Activated CD8-positive, alpha-beta memory T cell treated with anti-CD3 and anti-CD28 coated beads, Interleukin-2, amount 50 U/mL, for 4 hours (primary cell): ENCODE measurements at places on chromosomes 1 and 21.
A peak's percentile ranks its signal among the peaks of the same experiment; 100 is the strongest.

- DNase-seq, result no peak
These were observed 105.2 kb downstream of the SUSD4 start for GRCh38 chr1:223258751-223259198.

DNA sequence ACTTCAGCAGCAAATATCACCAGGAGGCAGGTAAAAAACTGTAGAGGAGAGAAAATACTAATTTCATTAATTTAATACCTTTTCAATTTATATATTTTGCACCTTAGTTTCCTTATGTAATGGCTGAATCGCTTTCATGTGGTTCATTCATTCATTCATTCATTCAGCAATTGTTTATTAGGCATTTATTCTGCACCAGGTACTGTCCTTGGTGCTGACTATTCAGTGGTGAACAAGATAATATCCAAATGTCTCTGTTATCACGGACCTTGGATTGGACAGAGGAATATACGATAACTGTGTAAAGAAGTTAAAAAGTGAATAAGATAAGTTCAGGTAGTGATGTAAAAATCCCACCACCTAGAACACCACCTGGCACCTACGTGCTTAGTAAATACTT lies 28.8 kb downstream of the TSPAN2 start:
- no peak for DNase-seq

DNA sequence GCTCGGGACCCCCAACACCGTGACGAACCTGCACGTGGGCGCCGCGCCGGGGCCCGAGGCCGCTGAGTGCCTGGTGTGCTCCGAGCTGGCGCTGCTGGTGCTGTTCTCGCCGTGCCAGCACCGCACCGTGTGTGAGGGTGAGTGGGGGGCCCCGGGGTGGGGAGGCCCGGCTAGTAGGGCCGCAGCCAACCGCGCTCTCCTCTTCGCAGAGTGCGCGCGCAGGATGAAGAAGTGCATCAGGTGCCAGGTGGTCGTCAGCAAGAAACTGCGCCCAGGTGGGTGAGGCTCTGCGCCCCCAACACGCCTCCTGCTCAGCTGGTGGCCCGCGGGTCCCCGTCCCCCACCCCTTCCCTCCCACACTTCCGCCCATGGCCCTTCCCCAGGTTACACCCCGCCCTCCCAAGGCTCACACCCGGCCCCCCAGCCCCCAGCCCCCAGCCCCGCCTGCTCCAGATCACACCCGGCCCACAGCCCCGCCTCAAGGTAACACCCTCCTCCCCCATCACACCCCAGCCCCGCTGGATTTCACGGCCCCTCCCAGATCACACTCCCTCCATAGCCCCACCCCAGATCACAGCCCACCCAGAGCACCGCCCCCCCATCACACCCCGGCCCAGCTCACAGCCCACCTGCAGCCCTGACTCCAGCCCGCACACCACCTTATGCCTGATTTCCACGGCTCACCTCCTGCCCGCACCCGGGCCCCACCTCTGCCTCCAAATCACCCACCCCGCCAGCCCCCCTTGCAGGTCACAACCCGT lies 2.4 kb upstream of the MMP23B start:
- DNase-seq, result peak; percentile 78

- DNase-seq, result no peak
These were observed 134.4 kb upstream of the PRDX6 start for GRCh38 chr1:173342736-173343135.

DNA sequence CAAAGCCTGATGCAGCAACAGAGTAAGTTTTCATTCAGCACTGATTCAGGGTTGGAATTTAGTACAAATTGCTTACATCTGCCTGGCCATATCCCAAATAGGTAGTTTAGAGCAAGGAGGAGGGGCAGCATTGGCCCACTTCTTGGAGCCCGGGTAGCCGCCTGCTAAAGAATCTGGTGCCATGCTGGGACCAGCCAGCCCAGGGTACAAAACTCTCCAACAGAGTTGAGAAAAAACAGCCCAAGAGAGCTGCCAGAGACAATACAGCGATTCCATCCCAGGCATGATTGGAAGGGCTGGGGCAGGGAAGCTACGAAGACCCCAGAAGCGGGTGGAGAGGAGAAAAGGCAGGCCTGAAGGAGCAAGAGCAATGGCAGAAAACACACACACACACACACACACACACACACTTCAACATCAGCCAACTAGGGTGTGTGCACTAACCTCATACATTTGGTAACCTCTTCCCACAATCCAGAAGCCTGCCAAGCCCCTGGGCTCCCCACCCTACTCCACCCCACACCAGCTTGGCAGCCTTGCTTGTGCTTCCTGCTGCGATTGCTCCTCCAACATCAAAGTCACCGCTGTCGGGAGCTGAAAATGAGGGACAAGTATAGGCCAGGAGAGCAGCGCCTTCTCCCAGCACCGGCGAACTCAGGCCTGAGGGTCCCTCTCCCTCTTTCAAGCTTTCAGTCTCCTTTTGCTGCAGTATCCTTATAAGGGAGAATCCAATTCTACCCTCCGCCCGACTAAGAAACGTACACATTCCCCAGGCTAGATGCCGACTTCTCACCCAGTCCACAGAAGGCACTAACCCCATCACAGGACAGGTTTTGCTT lies 1.2 kb downstream of the PIK3C2B start:
- no peak for DNase-seq

- no peak for DNase-seq
These were observed 1.9 kb downstream of the SGIP1 start for GRCh38 chr1:66535853-66536252.

GRCh38 chr1:3759796-3760195 lies 7.5 kb downstream of the CCDC27 start:
- DNase-seq, result no peak

GRCh38 chr1:167532375-167532774 lies 14.0 kb upstream of the CD247 start:
- DNase-seq, result no peak

- no peak for DNase-seq
These were observed 190.0 kb upstream of the SAMSN1 start for GRCh38 chr21:14736162-14736561.

GRCh38 chr1:181347495-181348390 lies 135.6 kb upstream of the CACNA1E start:
- DNase-seq, result no peak

- no peak for DNase-seq
These were observed 825 bp downstream of the TMEM39B start for GRCh38 chr1:32073299-32074229.

DNA sequence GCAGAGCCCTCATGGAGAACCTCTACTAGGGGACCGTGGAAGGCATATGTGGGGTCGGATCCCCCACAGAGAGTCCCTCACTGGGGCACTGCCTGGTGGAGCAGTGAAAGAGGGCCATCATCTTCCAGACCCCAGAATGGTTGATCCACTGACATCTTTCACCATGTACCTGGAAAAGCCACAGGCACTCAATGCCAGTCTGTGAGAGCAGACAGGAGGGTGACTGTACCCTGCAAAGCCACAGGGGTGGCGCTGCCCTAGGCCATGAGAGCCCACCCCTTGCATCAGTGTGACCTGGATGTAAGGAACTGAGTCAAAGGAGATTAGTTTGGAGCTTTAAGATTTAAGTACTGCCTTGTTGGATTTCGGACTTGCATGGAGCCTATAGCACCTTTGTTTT lies 1276.7 kb upstream of the PRMT6 start:
- DNase-seq, result no peak

DNA sequence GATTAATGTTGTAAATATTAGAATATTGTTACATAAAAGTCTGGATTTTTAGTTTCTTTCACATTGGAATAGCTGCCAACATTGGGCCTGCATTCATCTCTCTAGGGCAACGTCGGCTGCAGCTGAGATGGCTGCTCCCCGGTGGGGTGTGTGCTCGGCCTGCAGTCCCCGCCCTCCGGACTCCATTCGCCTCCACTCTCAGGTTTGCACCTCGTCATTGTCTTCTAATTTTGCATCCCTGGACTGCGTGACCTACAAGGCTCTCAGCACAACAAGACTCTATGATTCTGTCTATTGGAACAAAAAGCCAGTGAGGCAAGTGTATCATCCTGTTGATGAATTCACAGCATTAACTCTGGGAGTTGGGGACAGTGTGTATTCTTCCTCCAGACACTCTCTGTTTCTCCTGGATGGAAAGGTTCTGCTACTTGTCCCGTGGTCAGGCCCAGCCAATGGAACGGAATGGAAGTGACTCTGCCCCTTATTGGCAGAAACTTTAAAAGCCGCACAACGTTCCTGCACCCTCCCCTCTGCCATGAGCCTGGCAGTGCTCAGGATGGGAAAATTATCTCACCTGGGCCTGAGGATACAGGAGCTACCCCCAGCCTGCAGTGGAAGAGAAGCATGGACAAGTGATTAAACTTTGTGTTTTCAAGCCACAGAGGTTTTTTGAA lies 105.0 kb upstream of the SAMD11 start:
- DNase-seq, result no peak

GRCh38 chr1:217911908-217912307 lies 280.8 kb downstream of the SPATA17 start:
- no peak for DNase-seq

GRCh38 chr1:18079941-18080735 lies 27.5 kb upstream of the IGSF21 start:
- DNase-seq, result no peak

- peak; percentile 46 for DNase-seq
These were observed 8.7 kb upstream of the TNFRSF14 start for GRCh38 chr1:2547210-2548067.

DNA sequence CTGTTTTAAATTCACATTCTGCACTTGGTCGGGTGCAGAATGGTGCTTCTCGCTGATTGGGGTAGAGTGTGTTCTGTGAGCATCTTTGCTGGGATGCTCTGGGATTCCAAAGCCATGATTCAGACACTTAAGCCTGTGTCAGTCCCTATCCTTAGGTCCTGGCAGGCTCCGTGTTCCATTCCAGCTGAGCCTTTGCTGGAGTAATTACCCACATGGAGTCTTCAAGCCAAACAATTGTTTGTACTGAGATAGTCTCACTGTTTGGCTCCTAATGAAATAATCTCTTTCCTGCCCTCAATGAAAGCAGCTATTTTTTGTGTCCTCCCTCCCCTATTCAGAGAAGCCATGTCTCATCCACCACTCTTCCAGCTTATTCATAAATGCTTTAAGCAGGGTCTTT lies 18.7 kb downstream of the SMAP2 start:
- no peak for DNase-seq

DNA sequence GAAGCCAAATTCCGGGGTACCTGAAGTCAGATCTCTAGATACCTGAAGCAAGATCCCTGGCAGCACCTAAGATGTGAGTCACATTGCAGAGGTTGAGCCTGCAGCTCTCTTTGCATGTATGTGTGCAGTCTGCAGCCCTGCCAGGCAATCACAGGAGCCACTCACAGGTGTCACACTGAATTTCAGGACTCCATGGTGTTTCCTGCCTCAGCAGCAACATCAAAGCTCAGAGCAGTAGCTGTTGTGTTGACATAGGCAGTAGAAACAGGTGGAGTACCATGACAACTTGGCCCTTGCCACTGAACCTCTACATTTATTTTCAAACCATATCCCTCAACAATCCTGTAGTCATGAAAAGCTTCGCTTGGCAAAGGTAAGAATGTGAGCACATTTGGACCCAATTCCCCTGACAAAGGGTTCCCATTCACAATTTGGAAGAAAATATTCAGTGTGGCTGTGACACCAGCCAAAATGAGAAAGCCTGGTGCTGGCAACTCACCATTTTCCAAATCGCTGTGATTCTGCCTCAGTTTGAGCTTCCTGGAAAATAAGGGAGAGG lies 419.8 kb upstream of the NFIA start:
- DNase-seq, result no peak

DNA sequence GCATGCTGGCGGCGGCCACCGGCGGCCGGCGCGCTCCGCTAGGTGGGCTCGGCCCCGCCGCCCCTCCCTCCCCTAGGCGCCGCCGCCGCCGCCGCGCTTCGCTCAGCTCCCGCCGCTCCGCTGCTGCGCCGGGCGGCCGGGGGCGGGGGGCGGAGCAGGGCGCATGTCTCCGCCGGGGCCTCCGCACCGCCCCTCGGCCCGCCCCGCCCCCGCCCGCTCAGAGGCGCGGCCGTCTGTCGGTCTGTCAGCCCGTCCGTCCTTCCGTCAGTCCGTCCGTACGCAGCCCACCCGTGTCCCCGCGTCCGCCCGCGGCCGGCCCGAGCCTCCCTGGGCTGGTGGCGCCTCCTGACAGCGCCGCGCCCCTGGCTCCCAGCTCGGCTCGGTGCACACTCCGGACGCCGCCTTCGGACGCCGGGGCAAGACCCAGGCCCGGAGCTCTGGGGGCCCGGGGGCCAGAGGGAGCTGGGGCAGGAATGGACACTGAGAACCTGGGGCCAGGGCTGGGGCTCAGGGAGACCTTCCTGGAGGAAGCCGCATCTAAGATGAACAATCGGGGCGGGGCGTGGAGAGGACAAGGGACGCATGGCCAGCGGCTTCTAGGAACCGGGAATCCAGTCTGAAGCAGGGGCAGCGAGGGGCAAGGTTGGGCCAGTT lies at the start of gene GPR153:
Gene GPR153, minus strand, starts transcription at position 138 of the 654 bp plus-strand sequence. CDS start 6,193 bp downstream, outside the sequence.
- peak; percentile 68 for DNase-seq

DNA sequence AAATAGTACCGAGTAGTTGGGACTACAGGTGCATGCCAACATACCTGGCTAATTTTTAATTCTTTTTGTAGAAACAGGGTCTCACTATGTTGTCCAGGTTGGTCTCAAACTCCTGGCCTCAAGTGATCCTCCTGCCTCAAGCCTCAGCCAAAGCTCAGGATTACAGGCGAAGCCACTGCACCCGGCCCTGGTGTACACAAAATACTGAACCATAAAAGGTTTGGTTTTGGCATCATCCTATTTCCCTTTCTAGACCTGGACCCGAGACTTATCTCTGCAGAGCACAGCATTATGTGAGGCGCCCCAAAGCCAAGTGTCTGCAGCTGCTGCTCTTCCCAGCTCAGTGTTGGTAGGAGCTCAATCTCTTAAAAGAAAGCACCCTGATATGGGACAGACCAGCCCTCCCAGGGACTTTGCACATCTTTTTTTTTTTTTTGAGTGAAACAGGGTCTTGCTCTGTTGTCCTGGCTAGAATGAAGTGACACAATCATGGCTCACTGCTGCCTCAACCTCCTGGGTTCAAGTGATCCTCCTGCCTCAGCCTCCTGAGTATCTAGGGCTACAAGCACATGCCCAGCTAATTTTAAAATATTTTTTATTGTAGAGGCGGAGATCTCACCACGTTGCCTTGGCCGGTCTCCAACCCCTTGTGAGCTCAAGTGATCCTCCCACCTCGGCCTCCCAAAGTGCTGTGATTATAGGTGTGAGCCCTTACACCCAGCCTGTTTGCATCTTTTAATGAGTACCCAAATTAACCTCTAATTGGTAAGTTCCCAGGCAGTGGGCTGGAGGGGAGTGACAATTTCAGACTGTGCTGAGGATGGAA lies 20.4 kb downstream of the TEX35 start:
- DNase-seq, result no peak

- peak; percentile 24 for DNase-seq
These were observed 671 bp downstream of the KIF26B start for GRCh38 chr1:245155272-245156040.
